ENCODE measurements at places on chromosomes 3 and 15.
A peak's percentile ranks its signal among the peaks of the same experiment; 100 is the strongest.

DNA sequence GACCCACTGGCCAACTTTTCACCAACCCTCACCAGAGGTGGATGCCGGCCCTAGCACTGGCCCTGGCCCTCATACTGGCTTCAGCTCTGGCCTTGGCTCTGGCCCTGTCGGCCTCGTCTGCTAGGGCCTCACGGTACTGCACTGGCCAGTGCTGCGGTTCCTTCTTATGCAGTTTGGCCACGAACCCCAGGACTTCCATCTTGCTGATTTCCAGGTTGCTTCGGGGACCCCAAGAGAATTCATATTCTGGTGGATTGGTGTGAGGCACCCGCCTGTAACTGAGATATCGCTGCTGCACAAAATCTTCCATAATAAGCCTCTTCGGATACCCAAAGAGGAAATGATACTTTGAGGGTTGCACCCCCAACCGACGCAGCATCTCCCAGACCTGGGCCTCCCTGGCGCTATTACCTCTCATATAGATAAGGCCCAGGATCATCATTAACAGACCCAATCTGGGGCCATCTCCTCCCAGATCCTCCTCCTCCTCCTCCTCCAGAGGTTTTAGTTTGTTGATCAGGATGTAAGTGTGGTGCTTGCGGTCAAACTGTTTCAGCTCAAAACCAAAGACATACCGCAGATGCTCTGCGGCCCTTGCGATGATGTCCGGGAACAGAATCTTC is 883 bp downstream of the MAGEF1 start:
- DNase-seq = no peak

DNA sequence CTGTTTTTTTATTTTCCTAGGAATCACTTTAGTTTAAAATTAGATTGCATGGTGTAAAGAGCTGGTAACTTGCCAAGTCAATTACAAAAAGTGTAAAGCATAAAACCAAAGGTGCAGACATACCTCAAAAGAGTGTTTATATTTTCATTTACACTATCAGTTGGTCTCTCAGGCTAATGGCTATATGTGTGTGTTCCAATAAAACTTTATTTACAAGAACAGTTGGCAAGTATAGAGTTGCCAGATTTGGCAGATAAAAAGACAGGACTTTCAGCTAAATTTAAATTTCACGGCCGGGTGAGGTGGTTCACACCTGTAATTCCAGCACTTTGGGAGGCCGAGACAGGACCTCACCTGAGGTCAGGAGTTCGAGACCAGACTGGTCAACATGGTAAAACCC is 41.1 kb downstream of the HOMER2 start:
- no peak for DNase-seq

GRCh38 chr15:55800216-55800615 is 57.3 kb upstream of the PRTG start:
- no peak for DNase-seq

- peak; percentile 62 for DNase-seq
Measured at GRCh38 chr3:147405231-147406027, 914 bp downstream of the ZIC4 start.

- no peak for DNase-seq
Measured at GRCh38 chr15:99509686-99510461, 55.9 kb upstream of the MEF2A start.

GRCh38 chr3:128390867-128391266 is 75.8 kb downstream of the DNAJB8 start:
- no peak for DNase-seq

- DNase-seq = peak; percentile 35
Measured at GRCh38 chr3:42192334-42193200, 73.4 kb downstream of the CCK start.

DNA sequence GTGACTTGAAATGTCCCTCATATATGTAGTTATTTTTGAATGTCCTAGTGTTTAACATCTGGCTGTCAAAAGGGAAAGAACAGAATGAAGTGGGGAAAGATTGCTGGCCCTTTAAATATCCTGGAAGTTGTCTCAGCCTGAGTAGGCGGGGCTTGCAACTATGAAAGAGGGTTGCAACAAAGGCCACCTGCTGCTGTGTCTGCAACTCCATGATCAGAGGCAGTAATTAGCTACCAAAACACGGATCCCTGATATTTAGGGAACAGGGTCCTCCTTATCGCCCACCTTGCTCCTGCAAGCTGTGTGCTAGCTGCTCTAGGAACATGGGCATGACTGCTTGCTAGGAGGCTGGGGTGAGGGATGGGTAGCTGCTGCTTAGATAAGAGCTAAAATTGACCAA is 100.2 kb upstream of the CFAP20DC start:
- DNase-seq = no peak

- no peak for DNase-seq
Measured at GRCh38 chr3:117814975-117815374, 1105.4 kb downstream of the TUSC7 start.

DNA sequence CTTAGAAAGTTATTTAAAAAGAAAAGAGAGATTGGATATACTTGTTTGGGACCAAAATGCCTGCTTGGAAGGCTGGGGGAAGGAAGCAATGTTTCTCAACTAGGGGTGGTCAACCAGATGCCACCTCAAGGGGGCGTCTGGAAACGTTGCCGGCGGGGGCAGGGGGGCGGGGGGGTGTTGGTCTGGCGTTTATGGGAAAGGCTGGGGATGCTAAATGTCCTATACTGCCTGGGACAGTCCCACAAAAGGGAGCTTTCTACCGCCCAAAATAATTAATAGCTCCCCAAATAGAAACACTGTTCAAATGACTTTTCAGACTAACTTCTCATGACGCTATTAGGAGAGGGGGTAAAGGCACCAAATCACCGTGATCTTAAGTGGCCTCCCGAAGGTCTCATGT is 2.2 kb downstream of the POLG start:
- DNase-seq = peak; percentile 24

- DNase-seq = peak; percentile 68
Measured at GRCh38 chr3:151468284-151468917, 7.5 kb upstream of the IGSF10 start.

- DNase-seq = peak; percentile 50
Measured at GRCh38 chr3:65811892-65812291, 226.8 kb downstream of the MAGI1 start.

GRCh38 chr15:94265009-94265408 is 33.6 kb downstream of the MCTP2 start:
- DNase-seq = no peak

GRCh38 chr15:58773024-58773423 is 1.9 kb downstream of the MINDY2 start:
- DNase-seq = no peak

GRCh38 chr15:51223771-51224229 is 114.6 kb downstream of the CYP19A1 start:
- DNase-seq = peak; percentile 77

DNA sequence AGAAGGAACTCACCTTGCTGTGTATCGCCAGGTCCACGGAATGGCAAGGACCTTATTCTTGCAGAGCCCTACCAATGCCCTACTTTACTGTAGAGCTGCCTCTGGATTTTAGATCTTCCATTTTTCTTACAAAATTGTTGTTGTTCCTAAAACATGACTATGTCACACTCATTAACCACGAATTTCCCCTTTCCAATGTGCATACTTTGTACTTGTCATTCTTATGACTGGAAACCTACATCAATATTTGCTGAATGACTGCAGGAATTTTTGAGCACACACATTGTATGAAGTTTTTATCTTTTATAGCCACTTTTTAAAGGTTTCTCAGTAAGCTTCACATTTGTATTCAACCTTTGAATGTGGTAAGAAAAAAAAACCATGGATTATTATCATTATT is 35.9 kb upstream of the CMSS1 start:
- DNase-seq = peak; percentile 54

GRCh38 chr3:106678657-106679390 is 698.4 kb upstream of the CCDC54 start:
- no peak for DNase-seq

DNA sequence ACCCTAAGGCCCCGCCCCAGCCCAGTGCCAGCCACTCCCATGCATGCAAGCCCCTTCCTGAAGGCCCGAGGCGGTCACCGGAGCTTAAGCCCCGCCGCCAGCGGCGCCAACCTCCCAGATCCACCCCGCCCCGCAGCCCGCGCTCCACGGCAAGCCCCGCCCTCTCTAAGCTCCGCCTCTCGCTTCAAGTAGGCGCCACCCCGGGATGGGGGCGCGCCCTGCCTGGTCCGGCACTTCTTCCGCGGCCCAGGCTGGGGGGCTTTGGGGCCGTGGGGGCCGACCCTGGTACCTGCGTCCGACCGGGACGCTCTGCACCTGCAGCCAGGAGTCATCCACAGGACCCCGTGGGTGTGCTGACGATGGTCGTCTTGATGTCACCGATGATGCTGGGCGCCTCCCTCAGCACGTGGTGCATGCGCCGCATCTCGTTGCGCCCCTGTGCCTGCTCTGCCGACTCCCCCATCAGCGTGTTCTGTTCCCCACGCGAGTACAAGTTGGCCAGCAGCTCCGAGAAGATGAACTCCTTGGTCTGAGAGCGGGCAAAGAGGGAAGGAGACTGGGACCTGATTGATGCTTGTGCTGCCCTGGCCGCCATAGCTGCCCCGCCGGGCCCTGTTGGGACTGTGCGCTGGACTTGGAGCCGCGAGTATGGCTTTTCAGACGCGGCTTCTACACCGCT is 26.1 kb upstream of the CSPG4 start:
- peak; percentile 95 for DNase-seq

- no peak for DNase-seq
Measured at GRCh38 chr3:188962253-188963247, 209.2 kb upstream of the TPRG1 start.

DNA sequence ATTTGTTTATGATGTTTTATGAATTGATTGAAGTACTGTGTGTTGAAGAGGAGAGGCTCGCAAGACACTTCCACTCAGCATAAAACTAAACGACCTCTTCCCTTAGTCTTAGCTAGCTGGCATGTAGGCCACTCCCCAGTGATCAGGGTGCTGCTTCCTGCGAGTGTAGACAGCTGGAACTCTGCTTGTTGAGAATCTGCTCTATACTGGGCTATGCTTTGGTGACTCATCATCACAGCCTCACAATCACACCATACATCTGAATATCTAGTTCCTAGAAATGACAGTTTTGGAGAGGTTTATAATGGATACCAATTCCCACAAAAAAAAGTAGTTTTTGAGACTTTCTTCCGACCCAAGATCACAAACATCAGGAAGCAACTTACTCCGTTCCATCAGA is 1.5 kb upstream of the SLC24A5 start:
- no peak for DNase-seq

GRCh38 chr3:107085261-107085660 is 292.0 kb upstream of the CCDC54 start:
- DNase-seq = peak; percentile 40

GRCh38 chr3:30222441-30222840 is 384.0 kb upstream of the TGFBR2 start:
- no peak for DNase-seq

DNA sequence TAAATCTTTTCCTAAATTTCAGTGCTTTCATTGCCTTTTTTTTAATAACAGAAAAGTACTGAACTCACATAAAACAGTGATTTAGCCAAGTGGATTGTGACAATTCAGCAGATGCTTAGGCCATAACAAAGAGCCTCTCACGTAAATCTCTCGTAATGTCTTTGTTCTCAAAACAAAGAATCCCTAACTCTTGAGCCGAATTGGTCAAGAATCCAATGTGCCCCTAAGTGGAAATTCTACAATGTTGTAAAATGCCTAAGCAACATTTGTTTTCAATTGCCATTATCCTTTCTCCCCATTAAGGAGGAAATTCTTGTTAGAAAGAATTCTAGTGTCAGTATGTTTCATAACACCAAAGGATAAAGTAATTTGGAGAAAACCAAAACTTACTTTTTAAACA is 235.7 kb upstream of the THBS1 start:
- no peak for DNase-seq

GRCh38 chr3:127682561-127682960 is 9.8 kb downstream of the ABTB1 start:
- DNase-seq = no peak

GRCh38 chr3:168850109-168850508 is 754.4 kb upstream of the GOLIM4 start:
- no peak for DNase-seq

DNA sequence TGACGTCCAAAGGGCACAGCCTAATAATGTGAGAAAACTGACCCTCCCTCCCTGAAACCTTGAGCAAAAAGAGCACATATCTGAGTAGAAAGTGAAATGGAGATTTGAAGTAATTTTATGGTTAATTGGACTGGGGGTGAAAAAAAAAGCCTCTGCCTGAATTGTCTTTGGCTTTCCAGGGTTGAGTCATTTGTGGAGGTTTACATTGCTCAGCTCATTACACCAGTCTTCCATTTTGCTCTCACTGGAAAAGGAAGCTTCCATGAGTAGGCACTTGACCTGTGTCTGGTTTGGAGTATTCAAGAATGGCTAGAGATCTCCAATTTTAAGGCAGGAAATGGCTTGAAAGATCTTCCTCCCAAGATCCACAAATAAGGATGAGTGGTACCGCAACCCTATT is 273.9 kb downstream of the PDCD6IP start:
- DNase-seq = no peak

DNA sequence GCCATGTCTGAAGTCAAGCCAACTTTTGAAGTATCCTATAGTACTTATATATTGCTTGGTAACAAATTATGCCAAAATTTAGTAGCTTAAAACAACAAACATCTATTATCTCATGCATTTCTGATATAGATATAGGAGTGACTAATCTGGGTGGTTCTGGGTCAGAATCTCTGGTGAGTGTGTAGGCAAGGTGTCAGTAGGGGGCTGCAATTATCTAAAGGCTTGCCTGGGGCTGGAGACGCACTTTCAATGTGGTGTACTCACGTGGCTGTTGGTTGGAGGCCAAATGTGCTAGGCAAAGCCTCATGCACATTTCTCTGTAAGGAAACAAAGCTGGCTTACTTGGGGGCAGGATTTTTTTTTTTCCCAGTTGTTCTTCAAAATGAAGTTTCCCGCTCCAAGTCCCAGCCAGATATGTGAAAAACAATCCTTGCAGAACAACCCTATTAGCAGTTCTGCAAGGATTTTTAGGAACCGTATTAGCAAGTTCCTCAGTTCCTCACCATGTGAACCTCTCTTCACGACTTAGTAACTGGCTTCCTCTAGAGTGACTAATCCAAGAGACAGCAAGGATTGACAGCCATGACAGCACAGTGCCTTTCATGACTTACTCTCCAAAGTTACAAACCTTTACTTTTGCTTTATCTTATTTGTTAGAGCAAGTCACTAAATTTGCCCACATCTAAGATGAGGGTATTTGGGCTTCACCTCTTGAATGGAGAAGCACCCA is 25.8 kb downstream of the GREM1 start:
- no peak for DNase-seq

- peak; percentile 83 for DNase-seq
Measured at GRCh38 chr15:92797168-92798052, 102.7 kb upstream of the CHD2 start.

GRCh38 chr15:31523027-31523654 is 196.5 kb downstream of the KLF13 start:
- no peak for DNase-seq
